ENCODE measurements at places on chromosomes 7 and 10. TPM values are rescaled to one million over a fixed set of nuclear protein-coding genes. Genes with fewer than 3 reads are reported as not detected.
A peak's percentile ranks its signal among the peaks of the same experiment; 100 is the strongest.

- DNase-seq: peak; percentile 95
Measured at GRCh38 chr10:29634764-29635625, at the start of gene SVIL. Gene SVIL (minus strand): TSS chr10:29634971. CDS start chr10:29555058, 79,913 bp downstream.

GRCh38 chr10:101834341-101834740 is 9.3 kb downstream of the KCNIP2 start:
- DNase-seq: no peak

DNA sequence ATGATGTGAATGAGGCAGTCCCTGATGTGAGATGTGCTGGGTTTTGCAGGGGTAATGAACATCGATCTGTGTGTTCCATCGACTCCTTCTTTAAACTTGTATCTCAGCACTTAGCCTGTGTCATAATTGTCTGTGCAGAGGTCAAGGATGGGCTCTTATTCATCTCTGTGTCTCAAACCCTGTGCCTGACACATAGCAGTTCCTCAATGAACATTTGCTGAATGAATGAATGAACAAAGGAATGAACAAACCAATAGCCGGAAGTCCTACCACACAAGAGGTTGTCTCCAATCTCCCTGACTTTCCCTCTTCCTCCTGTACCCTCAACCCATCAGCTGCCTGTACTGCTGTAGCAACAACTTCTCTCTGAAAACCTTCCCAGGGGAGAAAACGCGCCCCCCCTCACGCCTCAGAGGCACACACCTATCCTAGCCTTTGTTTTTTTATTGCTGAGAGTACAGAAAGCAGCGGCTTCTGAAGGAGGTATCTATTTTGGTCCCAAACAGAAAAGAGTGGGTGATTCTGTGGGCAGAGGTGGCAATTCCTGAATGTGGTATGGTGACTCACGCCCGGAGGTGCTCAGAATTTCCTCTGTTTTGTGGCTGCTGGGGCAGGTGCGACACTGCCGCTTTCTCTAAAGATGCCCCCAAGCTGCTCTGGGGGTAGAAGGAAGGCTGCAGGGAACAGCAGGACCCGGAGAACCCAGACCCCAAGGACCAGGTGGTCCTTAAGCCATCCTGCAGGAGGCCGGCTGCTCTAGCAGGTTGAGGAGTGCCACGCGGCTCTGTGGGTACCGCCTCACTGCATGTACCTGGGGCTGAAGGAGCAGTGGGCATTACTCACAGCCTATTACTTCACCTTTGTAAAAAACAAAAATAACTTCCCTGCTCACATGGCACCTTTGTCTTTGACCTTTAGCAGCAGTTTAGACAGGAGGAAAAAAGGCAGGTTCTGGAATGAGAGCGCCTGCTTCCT is 9.6 kb downstream of the IL2RA start:
- peak; percentile 58 for DNase-seq

GET4 gene
- total RNA-seq: 20.3 TPM

FBXO24 gene
- total RNA-seq: not detected

GRCh38 chr10:117619707-117620405 is 77.3 kb downstream of the EMX2 start:
- no peak for DNase-seq

- no peak for DNase-seq
Measured at GRCh38 chr7:128007303-128007680, 23.9 kb downstream of the LRRC4 start.

HTR5A gene
- not detected for total RNA-seq

DEPP1 gene
- 47.8 TPM for total RNA-seq

DNA sequence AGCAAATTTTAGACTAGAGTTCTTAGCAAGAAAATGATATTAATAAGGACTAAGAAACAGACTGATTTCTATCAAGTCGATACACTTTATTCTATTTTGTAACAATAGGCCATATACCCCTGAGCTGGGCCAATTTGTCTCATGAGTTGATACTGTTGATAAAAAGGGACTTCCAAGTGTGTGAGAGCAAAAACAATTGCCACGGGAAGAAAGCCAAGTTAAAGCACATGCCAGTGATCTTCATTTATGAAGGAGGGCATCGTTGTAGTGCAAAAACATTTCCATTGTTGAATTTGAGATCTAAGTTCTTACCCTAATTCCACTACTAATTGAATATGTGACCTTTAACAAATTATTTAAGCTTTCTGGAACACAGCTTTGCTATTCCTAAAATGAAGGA is 119.9 kb downstream of the CNOT4 start:
- no peak for DNase-seq

- no peak for DNase-seq
Measured at GRCh38 chr7:3558400-3558799, 257.3 kb downstream of the SDK1 start.

DNA sequence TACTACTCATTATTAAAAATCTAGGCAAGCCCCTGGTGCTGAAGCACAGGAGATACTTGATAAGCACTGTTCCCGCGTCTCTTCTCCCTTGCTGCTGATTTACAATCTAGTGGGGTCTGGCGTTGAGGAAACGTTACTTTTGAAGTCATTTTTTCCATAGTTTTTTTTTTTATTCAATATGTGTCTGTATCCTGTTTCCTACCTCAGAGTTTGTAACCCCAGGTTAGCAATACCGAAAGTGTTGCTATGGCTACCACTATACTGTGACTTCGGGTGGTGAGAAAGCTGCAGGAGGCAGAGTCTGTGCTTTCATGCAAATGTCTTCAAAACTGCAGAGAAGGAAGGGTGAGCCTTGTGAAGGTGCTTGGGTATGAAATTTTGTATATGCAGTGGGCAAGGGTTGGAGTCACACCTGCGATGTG is 458.8 kb upstream of the GHITM start:
- no peak for DNase-seq

CALHM2 gene
- total RNA-seq: 27.4 TPM

DNA sequence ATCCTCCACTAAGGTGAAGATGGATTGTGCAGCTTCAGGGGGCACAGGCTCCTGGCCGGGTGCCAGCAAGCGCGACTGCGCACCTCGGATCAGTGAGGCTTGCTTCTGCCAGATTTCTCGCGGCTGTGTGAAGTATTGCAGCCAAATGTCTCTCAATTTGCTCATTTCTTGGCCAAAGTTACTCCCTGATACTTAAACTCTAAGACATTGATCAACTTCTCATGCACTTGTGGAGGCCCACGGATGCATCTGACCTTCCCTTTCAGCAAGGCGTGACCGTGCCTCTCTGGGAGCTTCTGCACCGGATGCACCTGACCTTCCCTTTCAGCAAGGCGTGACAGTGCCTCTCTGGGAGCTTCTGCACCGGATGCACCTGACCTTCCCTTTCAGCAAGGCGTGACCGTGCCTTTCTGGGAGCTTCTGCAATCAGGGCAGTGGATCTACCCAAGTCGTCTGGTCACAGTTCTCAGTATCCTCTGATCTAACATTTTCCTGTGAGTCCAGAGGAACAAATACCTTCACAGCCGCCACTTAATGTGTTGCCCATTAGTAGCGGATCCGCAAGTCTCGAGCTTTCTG is 248.3 kb downstream of the ADARB2 start:
- DNase-seq: no peak

- DNase-seq: no peak
Measured at GRCh38 chr7:29239638-29240037, 45.1 kb downstream of the CHN2 start.

DNA sequence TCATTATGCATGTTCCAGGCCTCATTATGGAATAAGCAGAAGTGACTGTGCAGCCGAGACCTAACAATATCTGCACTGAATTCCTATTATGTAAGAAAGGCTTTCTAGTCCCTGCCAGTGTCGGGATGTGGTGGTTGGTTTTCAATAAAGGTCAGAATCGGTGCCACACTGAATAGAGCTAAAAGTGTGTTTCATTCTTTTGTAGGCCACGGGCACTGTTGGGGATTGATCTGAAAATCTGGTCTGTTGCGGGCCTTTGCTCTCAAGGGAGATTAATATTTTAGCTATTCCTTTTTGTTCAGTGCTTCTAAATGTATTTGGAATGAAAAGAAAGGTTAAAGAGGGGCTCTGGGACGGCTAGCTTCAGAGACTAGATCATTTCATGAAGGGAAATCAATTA is 559.4 kb upstream of the GALNT17 start:
- no peak for DNase-seq

DNA sequence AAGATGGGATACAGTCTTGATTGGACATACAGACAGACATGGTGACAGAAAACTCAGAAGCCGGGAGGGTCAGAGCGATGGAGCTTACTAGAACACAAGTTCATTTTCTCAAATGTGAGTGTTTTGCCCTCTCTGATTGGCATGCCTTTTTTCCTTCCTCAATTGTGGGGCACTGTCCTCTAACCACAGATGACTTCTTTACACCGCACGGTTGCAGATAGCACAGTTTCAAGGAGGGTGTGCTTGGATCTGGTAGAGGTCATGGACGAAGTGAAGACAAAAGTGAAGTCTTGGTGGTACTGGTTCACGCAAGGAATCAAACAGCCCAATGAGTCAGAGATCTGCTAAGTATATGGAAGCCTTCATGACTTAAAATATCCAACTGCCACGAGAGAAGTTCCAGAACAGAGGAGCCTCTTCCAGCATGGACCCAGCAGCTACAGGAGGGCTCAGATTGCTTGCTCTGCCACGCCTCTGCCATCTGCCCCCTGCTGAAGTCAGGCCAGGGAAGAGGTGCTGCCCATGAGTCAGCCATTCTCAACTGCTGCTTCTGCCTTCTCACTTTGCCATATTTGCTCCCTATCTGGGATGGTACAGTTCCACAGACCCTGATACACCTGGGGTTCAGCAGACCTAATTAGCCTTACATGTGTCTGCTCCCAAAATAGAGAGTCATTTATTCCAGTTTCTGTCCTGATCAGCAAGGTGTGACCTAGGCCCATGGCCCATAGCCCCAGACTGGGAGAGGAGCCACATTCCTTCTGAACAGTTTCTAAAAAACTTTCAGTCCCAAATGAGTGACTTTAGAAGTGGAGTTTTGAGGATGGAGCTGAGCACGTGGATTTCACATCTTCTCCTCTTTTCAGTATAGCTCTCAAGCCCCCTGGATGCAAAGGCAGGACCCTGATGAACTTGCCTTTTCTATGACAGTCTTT is 413.8 kb downstream of the KCNMA1 start:
- DNase-seq: peak; percentile 75

- DNase-seq: no peak
Measured at GRCh38 chr7:22088827-22089226, 143.1 kb upstream of the CDCA7L start.

CH25H gene
- 2.1 TPM for total RNA-seq

- DNase-seq: no peak
Measured at GRCh38 chr10:16612115-16612980, 90.7 kb upstream of the C1QL3 start.

TMUB1 gene
- total RNA-seq: 48.9 TPM

- peak; percentile 61 for DNase-seq
Measured at GRCh38 chr10:110843031-110843430, 28.7 kb upstream of the PDCD4 start.

ACTR3C gene
- 2.9 TPM for total RNA-seq

GRCh38 chr10:113033991-113034390 is 83.9 kb downstream of the TCF7L2 start:
- DNase-seq: no peak

DNA sequence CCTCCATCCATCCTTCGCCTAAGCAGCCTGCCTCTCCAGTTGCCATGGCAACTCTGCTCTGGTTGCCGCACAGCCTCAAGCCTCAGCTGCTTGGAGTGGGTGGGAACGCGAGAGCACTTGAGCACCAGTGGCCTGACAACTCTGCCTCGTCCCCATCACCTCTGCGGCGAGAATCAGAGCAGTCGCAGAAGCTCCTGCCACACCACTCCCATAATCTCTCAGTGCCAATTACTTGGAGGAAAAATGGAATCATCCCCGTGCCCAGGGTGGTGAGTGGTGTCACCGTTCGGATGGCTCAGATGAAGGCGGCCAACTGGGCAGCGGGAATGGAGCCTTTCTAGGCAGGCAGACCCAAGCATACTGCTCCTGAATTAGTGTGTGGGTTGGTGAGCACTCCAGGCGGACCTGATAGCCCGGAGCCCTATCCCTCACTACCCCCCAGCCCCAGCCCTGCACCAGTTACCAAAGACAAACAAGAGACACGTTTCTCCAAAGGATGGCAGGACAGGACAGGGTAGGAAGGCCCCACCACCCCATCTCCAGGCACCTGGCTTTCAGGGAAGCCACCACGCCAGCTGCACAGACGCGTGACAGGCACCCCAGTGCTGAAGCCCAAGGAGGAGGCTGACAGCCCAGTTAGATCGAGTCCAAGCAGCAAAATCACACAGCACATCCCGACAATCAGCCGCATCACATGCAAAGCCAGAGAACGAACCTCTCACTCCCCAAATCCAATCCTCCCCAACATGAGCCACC is 335.4 kb downstream of the PTPRN2 start:
- DNase-seq: peak; percentile 50

FGL2 gene
- total RNA-seq: 68.5 TPM

CHST3 gene
- 18.0 TPM for total RNA-seq

DNA sequence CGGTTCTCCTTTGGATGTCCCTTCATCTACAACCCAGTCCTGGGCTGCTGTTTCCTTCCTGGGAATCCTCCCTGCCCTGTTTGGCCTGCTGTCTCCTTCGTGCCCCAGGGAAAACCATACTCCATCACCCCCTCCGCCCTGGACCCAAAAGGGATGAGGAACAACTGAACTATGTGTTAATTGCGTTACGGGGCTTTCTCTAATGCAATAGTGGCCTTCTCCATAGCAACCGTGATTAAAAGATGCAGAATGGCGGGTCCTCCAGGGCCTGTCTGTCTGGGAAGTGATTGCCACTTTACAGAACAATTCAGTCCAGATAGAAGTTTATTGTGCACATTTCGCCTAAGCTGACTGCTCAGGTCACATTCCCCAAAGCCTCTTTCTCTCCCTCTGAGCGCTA is 112.0 kb upstream of the FGFR2 start:
- no peak for DNase-seq

- peak; percentile 58 for DNase-seq
Measured at GRCh38 chr7:159126311-159127260, 18.1 kb downstream of the VIPR2 start.

CCDC172 gene
- not detected for total RNA-seq

ZDHHC4 gene
- total RNA-seq: 65.2 TPM

DNA sequence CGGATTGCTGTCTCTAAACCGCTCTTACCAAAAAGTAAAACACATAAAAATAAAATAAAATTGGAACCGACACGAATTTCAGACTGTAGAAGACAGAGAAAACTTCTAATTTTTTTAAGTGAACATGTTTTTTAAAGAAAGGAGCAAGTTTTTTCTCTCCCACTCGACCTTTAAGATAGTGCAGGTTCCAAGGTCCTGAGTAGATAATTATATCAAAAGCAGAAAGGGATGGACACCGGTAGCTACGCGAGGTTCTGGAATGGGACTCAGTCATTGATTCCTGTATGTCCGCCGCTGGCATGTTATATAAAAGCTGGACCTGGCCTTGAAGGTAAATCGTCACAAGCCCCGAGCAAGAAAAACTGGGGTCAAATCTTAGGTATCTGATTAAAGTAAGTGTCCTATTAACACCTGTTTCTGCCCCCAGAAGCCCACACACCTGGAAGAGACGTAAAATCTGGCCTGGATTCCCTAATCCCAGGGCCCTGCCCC is 462 bp upstream of the CISD1 start:
- peak; percentile 67 for DNase-seq

MSMB gene
- total RNA-seq: not detected

ZNF425 gene
- total RNA-seq: 2.9 TPM

GRCh38 chr7:150322114-150322832 is 882 bp upstream of the LRRC61 start:
- DNase-seq: no peak

CYP3A4 gene
- not detected for total RNA-seq

Measured in sigmoid colon (tissue), 7 donors.